Fibroblast of skin of abdomen (primary cell): ENCODE measurements at places on chromosomes 3 and 15.
A peak's percentile ranks its signal among the peaks of the same experiment; 100 is the strongest.

DNA sequence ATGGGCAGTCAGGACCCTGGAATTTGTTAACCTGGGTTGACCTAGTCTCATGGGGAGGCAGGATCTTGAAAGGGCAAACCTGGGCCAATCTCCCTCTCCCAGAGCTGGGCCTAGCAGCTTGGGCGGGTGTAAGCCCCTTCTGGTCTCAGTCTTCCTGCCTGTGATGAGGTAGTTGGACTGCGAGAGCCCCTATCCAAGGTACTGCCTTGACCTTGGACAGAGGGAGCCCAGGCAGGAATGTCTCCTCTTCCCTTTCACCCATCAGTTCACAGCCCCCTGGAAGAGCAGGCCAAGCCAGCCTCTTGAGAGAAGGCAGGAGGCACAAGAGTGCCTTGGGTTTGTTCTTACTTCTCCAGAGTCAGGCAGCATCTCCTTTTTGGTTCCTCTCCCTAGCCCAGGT, 24.7 kb upstream of the SEMA3F start:
- DNase-seq = no peak

GRCh38 chr3:151404316-151404715, 19.8 kb upstream of the P2RY12 start:
- peak; percentile 74 for DNase-seq

- DNase-seq = no peak
These were observed 32.4 kb upstream of the HES1 start for GRCh38 chr3:194103505-194103904.

DNA sequence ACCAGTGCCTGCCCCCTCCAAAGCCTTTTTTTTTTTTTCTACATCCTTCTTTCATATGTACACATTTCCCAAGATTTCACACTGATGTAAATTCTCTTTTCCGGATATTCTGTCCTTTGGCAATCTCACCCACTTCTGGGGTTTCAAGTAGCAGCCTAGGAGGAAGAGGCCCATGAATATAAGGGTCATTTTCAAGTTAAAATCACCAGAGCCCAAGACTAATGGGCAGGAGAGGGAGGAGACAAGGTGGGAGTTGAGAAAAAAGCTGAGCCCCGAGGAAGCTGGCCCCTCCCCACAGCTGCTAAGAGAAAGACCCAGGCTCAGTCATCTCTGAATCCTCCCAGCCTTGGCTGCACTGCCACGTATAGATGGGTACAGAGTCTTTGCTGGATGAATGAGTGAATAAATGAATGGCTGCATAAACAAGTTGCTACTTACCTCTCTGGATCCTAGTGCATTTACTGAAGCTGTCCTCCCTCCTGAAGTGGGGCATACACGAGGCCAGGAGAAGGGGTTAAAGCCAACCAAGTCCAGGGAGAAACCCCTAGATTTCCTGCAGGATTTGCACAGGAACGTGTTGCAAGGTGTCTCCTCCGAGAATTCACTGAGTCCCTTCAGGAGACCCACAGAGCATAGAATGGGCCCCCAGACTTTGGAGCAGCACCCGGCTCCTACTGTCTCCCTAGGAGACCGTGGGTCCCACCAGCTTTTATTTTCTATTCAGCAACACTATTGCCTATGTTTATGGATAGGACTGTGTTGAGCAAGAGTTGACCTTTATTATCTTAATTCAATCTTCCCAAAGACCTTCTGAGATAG, 100.8 kb upstream of the LIPC start:
- DNase-seq = no peak

- peak; percentile 84 for DNase-seq
These were observed 227.3 kb downstream of the ITPR1 start for GRCh38 chr3:4720316-4721075.

DNA sequence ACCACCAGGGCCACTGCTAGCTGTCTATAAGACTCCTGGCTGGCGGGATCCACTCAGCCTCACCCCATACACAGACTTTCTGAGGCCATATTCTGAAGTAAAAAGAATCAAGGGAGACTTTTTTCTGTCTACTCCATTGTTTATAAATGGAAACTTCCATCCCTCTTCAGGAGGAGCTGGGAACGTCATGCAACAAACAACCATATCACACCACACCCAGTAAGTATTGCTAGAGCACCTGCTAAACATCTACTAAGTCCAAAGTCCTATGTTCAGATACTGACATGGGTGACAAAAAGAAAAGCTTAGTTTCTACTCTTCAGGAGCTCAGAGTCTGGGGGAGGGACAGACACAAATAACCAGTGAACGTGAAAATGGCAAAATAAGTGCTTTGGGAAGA, 324.8 kb upstream of the ONECUT1 start:
- no peak for DNase-seq

GRCh38 chr15:51869060-51869421, 39.6 kb downstream of the TMOD3 start:
- peak; percentile 92 for DNase-seq

GRCh38 chr3:120182613-120183511, 88.6 kb upstream of the GSK3B start:
- peak; percentile 67 for DNase-seq

DNA sequence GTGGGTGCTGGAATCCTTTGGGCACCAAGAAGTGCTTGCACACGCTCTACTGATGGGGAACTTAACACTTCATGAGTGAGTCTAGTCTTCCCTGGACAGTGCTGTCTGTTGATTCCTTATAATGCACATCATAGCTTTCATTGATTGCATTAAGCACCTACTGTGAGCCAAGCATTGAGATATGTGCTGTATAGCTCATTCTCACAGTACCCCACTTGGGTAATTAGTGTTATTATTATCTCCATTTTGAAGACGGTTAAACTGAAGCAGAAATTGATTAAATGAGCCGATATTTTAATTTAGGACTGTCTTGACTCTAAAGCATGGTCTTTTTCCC, 504 bp upstream of the PDHB start:
- DNase-seq = no peak

DNA sequence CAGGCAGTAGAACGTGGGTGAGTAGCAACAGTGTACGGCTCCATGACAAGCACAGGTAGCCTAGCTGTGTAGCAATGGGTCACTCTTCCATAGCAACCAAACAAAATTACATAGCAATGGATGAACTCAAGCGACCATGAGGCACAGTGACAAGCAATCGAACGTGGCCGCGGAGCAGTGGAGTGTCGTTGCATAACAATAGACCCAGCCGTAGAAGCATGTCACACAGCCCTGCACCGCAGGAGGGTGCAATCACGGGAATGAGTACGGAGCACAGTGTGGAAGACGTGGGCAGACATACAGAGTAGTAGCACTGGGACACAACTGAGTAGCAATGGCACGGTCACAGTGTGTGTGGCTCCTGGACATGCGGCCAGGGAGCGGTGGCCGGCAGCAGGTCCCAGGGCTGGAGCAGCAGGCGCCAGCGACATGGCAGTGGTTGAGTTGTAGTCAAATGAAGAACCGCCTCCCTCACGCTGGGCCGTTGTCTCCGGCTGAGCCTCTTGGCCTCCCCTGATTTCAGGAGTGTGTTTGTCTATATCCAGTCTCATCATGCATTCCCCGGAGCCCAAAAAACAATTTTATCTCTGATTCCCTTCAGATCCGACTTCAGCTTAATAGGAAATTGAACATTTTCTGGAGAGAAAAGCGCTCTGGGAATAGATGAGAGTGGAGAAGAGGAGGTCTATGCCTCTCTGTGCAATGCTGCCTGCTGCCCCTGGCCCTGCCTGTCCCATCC, 64.1 kb downstream of the CCDC33 start:
- DNase-seq = no peak
